ENCODE measurements at places on chromosomes 1 and 21.

DNA sequence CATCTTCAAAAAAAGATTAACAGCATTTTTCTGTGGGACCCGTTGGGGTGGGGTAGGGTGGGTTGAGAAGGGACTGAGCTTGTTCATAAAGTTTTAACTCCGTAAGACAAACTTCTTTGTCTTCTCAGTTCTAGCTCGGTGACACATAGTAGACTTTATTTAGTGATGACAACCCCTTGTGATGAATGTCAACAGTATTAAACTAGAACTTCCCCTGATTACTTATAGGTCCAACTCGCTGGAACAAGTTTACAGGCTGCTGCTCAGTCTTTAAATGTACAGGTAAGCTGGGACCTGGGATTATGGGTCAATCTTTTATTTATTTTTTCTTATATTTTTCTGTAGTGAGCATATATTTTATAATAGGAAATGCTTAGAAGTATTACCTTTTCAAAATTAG lies 148.4 kb downstream of the CD247 start:
- DNase-seq, result no peak

GRCh38 chr1:6331543-6332273 lies 61.9 kb downstream of the ACOT7 start:
- no peak for DNase-seq

DNA sequence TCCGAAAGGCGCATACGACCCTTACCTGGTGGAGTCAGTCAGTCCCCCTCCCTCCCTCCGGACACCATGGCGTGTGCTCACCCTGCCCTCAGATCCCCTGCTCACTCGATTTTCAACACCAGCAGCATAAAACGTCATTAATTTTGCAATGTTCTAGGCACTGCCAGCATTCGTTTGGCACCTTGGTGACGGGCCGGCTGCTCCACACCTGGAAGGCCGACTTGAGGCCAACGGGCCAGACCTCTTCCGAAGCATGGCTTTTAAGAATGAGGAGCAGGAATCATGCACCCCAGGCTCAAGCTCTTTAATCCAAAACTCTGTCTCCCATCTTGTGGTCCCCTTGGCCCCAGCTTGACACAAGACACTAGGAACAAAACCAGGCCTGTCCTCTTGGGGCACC lies 33.1 kb downstream of the NPHP4 start:
- DNase-seq, result no peak

- no peak for DNase-seq
Observed at GRCh38 chr1:156959925-156960324, 39.5 kb downstream of the LRRC71 start.

- DNase-seq, result no peak
Observed at GRCh38 chr1:184860985-184861754, 106.5 kb upstream of the EDEM3 start.

GRCh38 chr1:24304763-24305162 lies 14.4 kb upstream of the GRHL3 start:
- DNase-seq, result no peak

DNA sequence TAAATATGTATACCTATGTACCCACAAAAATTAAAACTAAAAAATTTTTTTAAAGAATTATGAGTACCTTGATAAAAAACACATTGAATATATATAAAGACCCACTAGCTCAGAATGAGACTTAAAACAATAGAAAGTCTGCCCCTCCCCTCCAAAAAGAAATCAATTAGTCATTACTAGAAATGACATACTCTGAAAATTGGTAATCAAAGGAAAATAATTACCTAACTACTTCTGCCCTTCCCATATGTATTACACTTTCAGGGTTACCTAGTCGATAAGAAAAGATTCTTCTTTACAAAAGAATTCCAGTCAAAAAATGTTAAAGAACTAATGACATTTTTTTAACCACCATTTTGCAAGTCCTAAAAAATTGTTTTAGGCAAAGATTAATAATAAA lies 34.7 kb downstream of the VAV3 start:
- DNase-seq, result no peak

Data from SK-N-MC (cell line).